NCI-H1048 (cell line): ENCODE measurements at places on chromosomes 13 and 19.

GRCh38 chr19:15417699-15418098, 1.1 kb downstream of the AKAP8L start:
- no peak for DNase-seq

DNA sequence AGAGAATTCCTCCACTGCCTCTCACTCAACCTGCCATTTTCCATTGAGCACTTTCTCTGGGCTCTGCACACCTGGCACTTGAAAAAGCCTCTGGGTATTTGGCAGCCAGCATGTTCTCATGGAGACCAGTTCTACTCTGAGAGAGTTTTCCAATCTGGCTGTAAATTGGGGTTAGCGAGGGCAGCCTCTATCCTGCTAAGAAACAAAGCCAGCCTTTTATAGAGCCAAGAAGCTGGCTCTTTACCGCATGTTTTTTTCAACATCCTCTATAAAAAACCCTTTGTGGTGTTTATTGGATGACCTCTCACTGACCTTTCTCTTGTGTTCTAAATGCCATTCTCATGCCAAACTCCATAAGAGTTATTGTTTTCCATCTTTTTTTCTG, 52.6 kb upstream of the RCBTB2 start:
- peak; percentile 22 for DNase-seq

DNA sequence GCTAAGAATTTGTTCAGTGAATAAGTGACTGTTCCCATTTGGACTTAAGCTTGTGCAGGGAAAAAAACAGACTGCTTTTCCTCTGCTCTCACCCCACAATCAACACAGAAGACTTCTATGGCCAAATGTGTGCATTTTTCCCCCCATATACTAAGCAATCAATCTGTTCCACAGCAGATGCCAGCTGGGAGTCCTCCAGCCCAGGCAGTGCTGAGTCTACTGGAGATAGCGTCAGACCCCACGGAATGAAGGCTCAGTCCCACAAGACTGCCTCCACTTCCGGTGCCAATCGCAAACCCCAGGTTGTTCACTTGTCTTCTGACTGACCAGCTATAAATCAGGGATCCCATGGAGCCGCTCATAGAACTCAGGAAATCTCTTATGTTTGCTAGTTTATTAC, 69.5 kb upstream of the ANKRD10 start:
- DNase-seq, result no peak

GRCh38 chr19:8074501-8074900, 21.9 kb downstream of the CCL25 start:
- DNase-seq, result no peak

- no peak for DNase-seq
These were observed 1.8 kb upstream of the KLK4 start for GRCh38 chr19:50912727-50913716.

- DNase-seq, result no peak
These were observed 10.0 kb upstream of the IGFL3 start for GRCh38 chr19:46134527-46134926.

GRCh38 chr19:22607653-22608430, 26.3 kb upstream of the ZNF492 start:
- no peak for DNase-seq

- DNase-seq, result no peak
These were observed 14.5 kb downstream of the RFX2 start for GRCh38 chr19:6095760-6096159.

DNA sequence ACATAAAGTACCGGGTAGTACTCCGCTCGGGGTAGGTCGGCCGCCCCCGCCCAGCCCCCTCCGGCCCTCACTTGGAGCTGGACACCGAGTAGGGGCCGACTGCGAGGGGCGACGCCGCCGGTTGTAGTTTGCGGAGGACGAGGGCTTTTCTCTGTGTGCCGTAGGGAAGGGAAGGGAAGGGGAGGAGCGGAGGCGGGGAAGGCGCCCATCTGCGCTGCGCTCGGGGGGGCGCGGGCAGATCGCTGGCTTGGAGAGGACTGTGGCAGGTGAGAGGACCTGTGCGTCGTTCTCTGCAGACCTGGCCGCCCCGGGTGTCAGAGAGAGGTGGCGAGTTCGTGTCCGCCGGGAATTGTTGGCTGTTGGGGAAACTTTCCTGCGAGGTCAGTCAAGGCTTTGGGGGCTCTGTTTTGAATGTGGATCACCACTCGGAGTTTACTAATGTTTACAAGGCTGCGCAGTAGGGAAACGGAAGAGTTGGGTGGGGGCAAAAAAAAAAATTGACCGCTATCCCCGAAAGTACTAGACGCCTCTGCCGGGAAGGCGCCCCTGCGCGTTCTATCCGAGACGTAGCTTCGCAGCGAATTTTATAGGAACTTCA, 1.4 kb downstream of the ING1 start:
- DNase-seq, result no peak

GRCh38 chr13:54989418-54989817, 1960.8 kb downstream of the OLFM4 start:
- DNase-seq, result no peak
